ENCODE measurements at places on chromosomes 1 and 21.

GRCh38 chr1:232463225-232463624, 166.7 kb downstream of the SIPA1L2 start:
- DNase-seq: no peak

DNA sequence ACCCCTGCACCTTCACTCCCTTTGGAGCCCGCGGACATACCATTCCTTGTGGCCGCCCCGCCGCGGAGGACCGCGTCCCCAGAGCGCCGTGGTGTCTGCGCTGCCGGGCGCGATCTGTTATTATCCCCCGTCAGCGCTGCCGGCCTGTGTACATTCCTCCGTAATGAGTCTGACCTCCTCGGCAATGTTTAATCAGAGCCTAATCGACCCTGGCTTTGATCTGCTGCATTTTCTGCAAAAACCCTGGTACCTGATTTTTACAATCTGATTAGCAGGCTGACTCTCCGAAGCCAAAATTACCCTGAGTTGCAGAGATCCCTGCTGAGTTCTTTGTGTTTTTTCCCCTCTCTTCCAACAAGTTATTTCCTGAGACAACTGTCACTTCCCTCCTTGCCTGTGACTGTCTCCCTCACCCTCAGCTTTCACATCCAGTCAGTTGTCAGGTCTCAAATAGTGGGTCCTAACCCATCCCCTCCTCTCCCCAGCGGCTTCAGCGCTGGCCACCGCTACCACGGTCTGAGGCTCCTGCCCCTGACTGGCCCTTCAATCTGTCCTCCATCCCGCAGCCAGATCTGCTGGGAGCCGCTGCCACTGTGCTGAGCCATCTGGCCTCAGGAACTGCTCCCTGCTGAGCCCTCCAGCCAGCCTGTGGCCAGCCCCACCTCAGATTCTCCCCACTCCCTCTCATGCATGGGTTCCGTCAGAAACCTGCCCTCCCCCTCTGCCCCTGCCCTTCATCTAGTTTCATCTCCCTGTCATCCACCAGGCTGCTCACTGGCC, 53.5 kb downstream of the GLIS1 start:
- no peak for DNase-seq

- peak; percentile 95 for DNase-seq
These were observed 25.3 kb downstream of the A3GALT2 start for GRCh38 chr1:33295450-33296081.

DNA sequence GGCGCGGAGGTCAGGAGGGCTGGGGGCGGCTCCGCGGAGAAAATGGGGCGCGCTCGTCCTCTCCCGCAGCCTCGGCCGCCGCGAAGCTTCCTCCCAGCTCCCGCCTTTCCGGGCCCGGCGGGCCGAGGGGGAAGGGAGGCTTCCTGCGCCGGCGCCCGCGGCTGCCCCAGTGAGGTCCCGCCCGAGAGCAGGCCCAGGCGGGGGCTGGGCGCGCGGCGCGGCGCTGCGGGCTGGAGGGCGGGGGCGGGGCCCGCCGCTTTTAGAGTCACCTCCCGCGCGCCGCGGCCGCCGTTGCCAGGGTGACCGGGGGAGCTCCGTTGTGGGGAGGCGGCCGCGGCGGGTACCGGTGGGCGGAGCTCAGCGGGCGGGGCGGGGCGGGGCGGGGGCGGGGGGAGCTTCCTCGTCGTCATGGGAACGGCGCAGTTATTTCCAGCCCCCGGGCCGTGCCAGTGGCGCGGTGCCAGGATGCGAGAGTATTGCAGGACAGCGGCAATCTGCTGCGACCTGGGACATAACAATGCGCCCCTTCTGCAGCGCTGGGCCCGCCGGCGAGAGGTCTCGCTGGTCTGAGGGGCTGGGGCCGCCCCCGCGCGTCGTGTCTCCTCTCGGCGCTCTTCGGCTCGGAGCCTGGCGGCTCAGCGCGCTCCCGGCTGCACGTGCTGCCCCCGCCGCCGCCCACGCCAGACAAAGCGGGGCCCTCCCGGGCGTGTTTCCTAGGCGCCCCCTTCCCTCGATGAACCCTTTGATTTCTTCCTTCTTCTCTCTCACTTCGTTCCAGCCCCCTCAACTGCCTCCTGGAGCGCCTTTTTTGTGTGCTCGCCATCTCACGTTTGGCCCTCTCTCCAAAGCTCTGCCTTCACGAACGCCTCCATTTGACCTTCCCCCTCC, 16.9 kb downstream of the IER5 start:
- peak; percentile 98 for DNase-seq

- no peak for DNase-seq
These were observed 285.6 kb downstream of the ASTN1 start for GRCh38 chr1:176878750-176879536.

GRCh38 chr1:116411784-116412479, 38.9 kb downstream of the ATP1A1 start:
- DNase-seq: no peak

DNA sequence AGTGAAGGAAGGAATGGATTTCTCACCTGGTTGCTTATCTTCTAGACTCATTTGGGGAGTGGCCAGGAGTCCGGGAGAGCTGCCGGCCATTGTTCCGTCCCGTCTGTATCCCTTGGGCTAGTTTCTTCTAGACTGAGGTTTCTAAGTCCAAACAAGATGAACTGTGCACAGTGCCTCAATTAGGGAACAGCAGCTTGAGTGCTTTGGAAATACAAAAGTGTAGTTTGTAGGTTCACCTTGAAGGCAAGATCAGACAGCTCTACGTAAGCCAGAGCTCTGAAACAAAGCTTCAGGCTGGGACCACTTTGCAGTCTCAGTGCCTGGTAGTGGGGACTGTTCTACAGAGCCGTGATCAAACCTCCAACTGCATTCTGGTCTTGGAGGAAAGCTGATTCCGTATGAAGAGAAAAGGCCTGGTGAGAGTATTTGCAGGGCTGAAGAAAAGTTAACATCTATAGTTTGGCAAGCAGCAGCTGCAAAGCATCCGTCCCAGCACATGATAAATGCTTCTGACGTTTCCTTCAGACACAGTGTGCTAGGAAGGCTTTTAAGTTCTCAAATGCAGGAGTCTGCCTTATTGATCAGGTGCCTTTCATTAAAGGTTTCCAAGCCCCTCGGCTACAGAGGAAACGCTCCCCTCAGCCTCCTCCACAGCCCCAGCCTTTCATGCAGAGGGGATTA, 432.8 kb downstream of the KIF26B start:
- no peak for DNase-seq

DNA sequence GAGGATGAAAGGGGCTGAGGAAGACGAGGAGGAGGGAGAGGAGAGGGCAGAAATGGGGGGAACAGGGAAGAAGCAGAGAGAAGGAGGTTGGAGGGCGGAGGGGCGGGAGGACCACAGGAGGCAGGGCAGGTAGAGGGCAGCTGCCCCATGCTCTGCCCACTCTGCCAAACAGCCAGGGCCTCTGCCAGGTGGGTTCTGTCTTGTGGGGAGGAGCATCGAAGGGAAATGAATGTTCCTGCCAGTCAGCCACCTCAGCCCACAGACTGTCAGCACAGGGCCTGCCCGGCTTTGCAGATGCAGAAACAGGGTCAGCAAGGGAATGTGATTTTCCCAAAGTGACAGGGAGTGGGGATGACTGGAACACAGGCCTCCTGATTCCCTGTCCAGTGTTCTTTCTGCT, 82.6 kb downstream of the GRIK3 start:
- no peak for DNase-seq
